ENCODE measurements at places on chromosomes 11 and 22.
A peak's percentile ranks its signal among the peaks of the same experiment; 100 is the strongest.

DNA sequence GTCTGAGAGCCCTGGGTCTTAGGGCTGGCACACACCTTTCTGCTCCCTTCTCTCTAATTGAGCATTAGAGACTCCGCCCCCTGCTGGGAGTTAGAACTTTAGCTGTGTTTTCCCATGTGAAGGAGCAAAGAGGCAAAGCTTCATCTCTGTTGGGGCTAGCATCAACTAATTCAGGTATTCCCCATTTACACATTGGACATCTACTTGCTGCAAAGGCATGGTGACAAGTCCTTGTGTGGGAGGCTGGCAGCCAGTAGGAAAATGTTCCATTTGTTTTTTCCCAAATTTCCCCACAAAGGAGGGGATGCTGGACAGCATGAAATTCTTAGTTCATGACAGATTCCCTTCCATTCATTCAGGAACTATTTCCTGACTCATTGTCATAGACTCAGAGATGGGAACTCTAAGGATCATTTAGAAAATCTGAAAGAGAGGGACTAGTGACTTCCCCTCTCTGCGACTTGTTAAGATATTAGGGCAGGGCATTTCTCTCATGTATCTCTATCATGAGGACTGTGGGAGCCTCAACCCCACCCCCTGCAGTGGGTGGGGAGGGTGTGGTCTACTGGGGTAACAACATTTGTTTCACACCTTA lies 3.6 kb downstream of the CD44 start:
- no peak for DNase-seq

GRCh38 chr22:17087498-17088131 lies 2.8 kb downstream of the IL17RA start:
- no peak for DNase-seq

- DNase-seq, result no peak
These were observed 2.0 kb upstream of the TP53I11 start for GRCh38 chr11:44952500-44953260.

DNA sequence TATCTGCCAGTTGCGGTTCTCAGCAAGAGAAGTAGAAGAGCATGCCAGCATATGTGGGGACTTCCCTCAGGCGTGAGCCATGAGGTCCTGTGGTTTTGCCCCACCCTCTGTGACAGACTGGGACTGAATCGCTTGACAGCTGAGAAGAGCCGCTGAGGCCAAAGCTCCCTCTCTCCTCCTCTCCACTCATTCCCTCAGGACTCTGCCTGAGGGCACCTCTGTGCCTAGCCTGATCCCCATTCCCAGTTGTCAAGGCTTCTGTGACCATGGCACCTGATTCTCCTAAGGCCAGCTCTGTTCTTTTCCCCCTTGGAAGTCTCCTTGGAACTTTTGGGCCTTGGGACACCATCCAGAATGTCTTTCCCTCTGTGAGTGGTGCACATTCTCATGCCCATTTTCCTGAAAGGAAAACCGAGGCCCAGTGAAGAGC lies 27.0 kb downstream of the ART5 start:
- peak; percentile 11 for DNase-seq

- peak; percentile 78 for DNase-seq
These were observed 952 bp upstream of the CATSPERZ start for GRCh38 chr11:64298966-64299846.

- peak; percentile 33 for DNase-seq
These were observed 607 bp downstream of the CCDC82 start for GRCh38 chr11:96388891-96389719.
